ENCODE measurements at places on chromosomes 6 and 20.

DNA sequence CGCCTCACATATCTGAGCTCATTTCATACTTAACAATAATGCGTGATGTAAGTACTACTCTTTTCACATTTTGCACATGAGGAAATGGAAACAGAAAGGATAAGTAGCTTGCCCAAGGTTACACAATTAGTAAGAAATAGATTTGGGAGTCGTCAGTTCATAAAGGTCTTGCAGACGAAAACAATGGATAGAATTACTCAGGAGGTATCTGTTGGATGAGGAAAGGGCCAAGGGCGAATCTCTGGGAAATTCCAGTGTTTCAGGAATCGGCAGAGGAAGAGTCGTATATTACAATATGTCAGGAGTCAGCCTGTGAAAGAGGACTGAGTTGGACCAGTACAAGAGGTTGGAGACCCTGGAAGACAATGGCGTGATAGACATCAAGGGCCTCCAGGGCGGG, 12.8 kb upstream of the EDN1 start:
- no peak for DNase-seq

- DNase-seq = no peak
These were observed 11.5 kb upstream of the GLP1R start for GRCh38 chr6:39037082-39037508.

GRCh38 chr6:68575765-68576439, 59.2 kb upstream of the ADGRB3 start:
- no peak for DNase-seq

DNA sequence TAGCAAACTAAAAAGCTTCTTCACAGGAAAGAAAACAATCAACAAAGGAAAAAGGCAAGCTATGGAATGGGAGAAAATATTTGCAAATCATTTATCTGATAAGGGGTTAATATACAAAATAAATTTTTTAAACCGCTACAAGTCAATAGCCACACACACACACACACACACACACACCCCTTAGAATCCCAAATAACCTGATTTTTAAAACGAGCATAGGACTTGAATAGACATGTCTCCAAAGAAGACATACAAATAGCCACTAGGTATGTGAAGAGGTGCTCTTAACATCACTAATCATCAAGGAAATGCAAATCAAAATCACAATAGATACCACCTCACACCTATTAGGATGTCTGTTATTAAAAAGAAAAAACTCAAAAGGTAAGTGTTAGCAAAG, 187.7 kb downstream of the TRIM27 start:
- DNase-seq = no peak

DNA sequence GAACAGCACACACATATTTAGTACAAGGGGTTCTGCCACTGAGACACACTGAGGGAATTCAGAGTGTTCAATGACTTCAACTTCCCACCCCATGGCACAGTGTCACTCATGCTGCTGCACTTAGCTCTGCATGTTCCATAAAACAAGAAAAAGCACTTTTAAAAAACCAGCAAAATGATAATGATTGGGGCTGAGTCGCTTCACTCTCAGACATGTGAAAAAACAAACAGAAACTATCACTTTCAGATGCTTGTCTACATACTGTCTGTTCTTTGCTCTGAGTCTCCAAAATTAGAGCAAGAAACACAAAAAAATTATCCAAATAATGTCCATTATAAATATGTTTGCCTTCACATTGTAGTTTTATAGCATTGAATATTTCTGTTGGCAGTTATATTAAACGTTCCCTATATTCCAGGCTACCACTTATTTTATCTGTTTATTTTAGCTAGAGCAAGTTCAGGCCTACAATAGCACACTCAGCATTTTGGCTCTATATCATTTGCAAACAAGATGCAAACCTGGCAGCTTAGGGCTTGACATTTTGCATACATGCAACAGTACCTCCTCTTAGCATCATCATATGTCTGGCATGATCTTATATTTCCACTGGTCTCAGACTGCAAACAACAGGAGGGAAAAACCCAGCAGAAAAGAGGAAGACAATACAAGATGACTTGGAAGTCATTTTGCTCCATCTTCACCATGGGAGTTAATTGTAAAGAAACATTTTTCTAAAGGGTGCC, 398.8 kb downstream of the HACE1 start:
- no peak for DNase-seq

Measured in activated CD4-positive, alpha-beta memory T cell treated with anti-CD3 and anti-CD28 coated beads, Interleukin-2, amount 10 ng/mL, durations not matched to agents 7 days and 5 days (primary cell).